AG10803 (cell line): ENCODE measurements at places on chromosomes 12 and 14.

GRCh38 chr12:22617630-22618029, 7.3 kb upstream of the ETNK1 start:
- DNase-seq = no peak

- peak; percentile 51 for DNase-seq
Measured at GRCh38 chr12:130761537-130762318, 45.6 kb upstream of the RIMBP2 start.

DNA sequence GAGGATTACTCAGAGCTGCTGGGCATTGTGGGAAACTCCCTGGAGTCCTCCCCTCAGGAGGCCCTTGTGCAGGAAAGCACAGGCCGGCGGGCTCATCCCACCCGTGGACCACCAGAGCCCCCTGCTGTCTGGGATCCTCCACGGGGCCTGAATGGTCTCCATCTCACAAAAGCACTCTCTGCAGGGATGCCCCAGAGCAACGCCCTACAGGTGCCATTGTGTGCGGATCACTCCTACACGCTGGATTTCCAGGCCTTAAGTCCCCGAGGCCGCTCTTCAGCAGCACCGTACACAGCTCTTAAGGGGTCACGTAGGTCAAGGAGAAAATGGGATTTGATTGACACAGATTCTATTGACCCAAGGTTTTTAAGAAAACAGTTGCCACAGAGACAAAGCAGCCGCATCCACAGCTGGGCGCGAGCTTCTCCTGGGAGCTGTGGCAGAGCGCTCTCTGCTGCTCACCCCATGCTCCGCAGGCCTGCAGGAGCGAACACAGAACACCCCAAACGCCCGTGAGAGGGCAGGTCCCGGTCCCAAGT, 36.7 kb upstream of the RIMBP2 start:
- no peak for DNase-seq

DNA sequence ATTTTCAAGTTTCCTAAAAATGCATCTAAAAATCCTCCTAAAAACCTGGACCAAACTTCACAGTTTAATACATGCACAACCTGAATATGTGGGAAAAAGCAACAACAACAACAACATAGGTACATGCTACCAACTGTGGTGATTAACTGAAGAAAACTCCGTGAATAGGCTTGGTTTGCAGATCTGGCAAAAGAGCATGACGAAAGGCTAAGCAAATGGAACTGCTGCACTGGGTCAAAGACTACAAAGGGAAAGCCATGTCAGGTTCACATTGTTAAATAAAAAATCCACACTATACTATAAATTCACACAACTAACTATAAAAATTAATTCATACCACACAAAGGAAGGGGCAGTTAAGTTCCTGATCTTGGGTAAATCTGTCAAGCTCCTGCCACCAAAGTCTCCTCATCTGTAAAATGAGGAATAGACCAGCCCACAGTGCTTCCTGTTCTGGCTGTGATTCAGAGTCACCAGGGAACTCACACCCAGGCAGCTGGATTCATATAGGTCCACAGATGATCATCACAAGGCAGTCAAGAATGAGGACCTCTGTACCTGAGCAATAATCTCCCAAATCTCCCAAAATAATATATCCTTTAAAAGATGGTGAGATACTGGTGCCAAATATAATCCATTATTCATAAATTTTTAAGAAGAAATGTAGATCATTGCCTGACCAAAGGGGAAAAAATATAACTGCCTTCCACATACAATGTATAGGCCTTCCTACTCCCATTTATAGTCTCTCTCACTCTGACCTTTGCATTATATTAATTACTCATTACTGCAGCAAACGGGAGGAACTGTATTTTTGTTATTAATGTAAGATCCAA, 7.0 kb downstream of the CORO1C start:
- peak; percentile 45 for DNase-seq

DNA sequence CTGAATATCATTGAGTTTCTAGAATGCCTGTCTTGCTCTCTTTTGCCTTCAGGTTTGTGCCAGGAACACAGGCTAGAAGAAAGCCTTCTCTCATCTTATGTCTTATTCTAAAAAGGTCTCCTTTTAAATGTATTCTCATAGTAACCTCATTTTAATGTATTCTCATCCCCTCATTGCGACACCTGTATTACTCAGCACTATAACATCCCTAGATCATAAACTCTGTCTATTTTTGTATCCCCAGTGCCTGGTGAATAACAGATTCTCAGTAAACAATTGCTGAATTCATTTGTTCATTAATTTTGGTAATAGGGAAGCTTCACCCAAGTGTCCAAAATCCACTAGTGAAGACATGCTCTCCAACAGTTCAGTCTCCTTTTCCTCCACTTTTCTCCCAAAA, 8.8 kb upstream of the LRRK2 start:
- peak; percentile 38 for DNase-seq

GRCh38 chr12:42482748-42483520, 106.6 kb downstream of the PRICKLE1 start:
- peak; percentile 30 for DNase-seq

GRCh38 chr14:78697341-78697740, 527.2 kb downstream of the NRXN3 start:
- peak; percentile 58 for DNase-seq

- no peak for DNase-seq
Measured at GRCh38 chr14:79745046-79745445, 466.3 kb downstream of the DIO2 start.

DNA sequence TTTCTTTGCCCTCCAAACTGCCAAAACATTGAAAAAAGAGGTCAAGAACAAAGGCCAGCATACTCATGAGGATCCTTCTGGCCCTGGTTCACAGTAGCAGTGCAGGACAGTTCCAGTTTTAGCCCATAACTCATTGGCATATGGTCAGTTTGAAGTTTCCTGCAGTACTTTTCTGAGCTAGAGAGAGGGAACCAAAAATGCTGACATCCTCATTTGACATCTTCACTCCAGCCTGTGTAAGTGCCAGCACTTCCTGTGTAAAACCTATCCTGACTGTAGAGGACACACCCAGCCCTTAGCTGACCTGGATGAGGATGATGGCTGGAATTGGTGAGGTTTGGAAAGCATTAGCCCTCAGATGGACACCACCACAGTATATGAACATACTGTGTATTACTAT, 84.1 kb downstream of the FGD4 start:
- DNase-seq = no peak

GRCh38 chr14:63777024-63777423, 49.2 kb upstream of the SGPP1 start:
- peak; percentile 61 for DNase-seq

DNA sequence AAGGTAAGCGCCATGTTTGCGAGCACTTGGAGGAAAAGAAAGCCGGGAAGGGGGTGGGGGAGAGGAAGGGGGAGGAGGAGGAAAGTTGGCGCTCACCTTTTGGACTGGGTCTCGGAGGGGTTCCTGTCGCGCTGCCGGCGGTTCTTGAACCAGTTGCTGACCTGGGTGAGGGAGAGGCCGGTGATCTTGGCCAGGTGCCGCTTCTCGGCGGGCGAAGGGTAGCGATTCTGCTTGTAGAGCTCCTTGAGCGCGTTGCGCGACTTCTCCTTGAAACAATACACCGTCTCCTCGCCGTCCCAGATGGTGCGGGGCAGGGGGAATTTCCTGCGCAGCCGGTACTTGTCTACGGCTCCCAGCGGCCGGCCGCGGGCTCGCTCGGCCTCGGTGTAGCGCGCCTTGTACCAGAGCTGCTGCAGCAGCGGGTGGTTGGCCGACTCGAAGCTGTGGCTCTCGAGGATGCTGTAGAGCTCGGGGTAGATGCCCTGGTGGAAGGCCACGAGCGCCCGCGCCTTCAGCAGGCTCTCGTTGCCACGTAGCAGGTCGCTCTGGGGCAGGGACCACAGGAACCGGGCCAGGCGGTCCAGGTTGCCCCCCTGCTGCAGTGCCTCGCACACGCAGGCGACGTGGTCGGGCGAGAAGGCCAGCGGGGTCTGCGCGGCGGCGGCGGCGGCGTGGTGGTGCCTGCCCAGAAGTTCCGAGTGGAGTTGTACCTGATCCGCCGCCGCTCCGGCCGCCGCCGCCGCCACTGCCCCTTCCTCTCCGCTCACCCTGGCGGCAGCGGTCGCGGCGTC, 840 bp downstream of the SIX4 start:
- peak; percentile 63 for DNase-seq

DNA sequence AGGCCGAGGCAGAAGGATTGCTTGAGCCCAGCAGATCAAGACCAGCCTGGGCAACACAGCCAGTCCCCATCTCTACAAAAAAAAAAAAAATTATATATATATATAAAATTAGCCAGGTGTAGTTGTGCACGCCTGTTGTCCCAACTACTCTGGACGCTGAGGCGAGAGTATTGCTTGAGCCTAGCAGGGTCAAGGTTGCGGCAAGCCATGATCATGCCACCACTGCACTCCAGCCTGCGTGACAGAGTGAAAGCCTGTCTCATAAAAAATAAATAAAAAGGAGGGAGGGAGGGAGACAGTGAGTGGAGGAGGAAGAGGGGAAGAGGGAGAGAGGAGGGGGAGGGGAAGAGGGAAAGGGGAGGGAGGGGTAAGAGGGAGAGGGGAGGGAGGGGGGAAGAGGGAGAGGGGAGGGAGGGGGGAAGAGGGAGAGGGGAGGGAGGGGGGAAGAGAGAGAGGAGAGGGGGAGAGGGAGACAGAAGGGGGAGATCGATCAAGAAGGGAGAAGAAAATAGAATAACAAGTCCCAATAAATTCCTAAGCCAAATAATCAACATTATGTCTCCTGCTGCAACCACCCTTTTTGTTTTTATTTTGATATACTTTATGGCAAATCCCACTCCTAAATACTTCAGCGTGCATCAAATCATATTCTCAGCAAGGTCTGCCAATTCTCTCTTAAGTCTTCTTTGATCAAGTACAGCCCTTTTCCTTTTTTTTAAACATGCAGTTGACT, 163.9 kb downstream of the MED13L start:
- no peak for DNase-seq

GRCh38 chr14:35632271-35632670, 98.3 kb downstream of the INSM2 start:
- no peak for DNase-seq

- no peak for DNase-seq
Measured at GRCh38 chr14:68013326-68013725, 193.7 kb downstream of the RAD51B start.

DNA sequence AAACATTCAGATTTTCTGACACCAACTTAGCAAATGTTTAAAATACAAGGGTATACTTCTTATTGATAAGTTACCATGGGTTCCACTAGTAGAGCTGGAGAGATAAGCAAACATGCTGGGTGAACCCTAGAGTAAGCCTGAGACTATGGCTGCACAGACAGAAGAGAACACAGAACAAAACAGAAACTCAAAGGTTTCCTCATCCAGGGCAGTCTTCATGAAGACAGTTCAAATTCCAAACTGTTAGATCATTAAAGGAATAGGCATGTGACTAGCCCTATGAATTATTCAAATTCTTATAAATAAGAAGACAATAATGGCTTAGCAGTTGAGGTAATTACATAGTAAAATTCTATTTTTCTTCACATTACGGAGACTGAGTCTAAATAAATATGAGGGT, 28.1 kb downstream of the BTBD7 start:
- DNase-seq = peak; percentile 53

DNA sequence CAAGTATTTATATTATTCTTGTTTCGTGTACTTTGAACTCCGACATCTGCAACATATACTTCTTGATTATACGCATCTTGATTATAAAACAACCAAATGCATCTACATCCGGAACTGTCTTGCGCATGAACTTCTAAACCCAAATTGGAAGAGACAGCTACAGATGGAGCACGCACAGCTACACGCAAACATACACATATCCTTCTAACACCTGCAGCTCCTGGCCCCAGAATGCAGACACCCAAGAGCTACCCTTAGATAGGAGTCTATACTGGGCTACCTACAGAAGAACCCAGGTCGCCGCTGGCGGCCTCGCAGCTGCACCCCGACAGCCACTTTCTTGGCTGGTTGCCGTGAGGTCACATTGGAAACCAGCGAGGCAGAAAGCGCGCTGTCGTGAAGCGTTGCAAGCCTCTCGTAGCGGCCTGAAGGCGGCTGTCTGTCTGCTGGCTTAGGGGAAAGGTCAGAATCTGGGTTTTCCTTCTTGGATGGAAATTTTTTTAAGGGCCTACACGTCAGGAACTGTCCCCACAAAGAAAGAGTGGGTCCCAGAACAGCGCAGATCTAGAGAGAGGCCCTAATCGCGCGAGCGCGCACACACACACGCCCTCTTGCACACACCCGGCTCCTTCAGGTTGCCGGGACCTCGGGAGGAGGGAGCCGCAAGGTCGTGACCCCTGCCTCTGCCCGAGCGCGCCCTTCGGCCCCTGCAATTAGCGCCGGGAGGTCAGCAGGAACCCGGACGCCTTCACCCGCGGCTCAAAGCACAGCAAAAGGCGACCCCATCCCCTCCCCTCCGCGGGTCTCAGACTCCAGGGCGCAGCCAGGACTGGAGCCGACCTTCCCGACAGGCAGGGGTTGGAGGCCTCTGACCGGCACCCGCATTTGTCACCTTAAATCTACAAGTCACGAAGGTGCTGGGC, 17.0 kb downstream of the TBX3 start:
- no peak for DNase-seq

DNA sequence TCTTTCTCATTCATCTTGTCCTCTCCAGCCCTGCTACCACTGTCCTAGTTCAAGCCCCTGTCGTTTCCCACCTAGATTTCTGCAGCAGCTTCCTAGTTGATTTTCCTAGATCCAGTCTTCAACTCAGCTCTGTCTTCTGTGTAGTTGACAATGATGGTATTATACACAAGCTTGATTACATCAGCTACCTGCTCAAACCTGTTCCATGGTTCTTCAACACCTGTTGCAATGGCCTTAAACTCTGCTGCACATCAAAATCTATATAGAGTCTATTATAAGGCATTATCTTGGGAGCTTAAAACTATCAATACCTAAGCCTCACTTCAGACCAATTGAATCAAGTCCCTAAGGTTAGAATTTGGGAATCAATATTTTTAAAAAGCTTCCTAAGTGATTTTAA, 71.7 kb upstream of the PELI2 start:
- DNase-seq = no peak

- no peak for DNase-seq
Measured at GRCh38 chr14:102426796-102427195, 64.1 kb downstream of the TECPR2 start.

- DNase-seq = peak; percentile 70
Measured at GRCh38 chr12:12010277-12011039, 60.3 kb upstream of the BCL2L14 start.

DNA sequence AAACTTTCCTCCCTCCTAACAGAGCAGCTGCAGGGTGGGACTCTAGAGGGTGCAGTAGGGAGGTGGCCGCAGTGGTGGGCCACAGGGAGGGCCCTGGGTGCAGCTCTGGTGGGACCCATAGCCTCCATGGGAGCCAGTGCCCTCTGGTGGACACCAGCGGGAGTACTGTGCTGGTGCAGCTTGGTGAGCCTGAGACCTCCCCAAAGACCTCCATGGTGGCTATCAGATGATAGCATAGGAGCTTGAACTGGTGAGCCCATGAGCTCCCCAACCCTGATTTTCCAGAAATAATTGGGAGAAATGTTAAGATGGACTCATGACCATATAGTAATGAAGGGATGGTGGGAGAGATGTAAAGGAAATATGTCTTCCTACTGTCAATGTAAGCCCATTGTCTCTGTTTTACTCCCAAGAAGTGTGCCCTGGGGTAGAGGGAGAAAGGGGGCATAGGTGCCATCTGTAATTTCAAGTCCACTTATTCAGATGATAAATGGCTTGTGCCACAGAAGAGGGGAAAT, 98.7 kb downstream of the GAS2L3 start:
- DNase-seq = no peak

- peak; percentile 22 for DNase-seq
Measured at GRCh38 chr12:21774358-21775132, at the start of gene KCNJ8. KCNJ8 (minus strand) TSS chr12:21774706; CDS start chr12:21773616, 1,090 bp downstream.
